ENCODE measurements at places on chromosomes 11 and 22. TPM values are rescaled to one million over a fixed set of nuclear protein-coding genes. Genes with fewer than 3 reads are reported as not detected.

Gene ABTB2
- 28.4 TPM for total RNA-seq

Gene IFTAP
- total RNA-seq, result 13.3 TPM

Gene UBQLNL
- total RNA-seq, result not detected

Gene FAM181B
- total RNA-seq, result 0.04 TPM

Gene CHADL
- total RNA-seq, result not detected

Gene GGA1
- 24.1 TPM for total RNA-seq

Gene BAIAP2L2
- 7.4 TPM for total RNA-seq

Gene TREH
- total RNA-seq, result not detected

Gene ELMOD1
- total RNA-seq, result 0.36 TPM

Gene ART1
- total RNA-seq, result not detected

Gene KCNJ11
- 3.7 TPM for total RNA-seq

Gene FOSL1
- total RNA-seq, result 130 TPM

Gene JHY
- total RNA-seq, result 3.1 TPM

Gene LMO1
- total RNA-seq, result 3.3 TPM

Gene ANO5
- total RNA-seq, result 1.9 TPM

Gene ADORA2A
- total RNA-seq, result 0.54 TPM

Gene NOX4
- not detected for total RNA-seq

Gene SLC22A6
- not detected for total RNA-seq

Gene IGLL5
- total RNA-seq, result not detected

Gene POTEH
- total RNA-seq, result not detected

Gene SLC25A18
- 0.45 TPM for total RNA-seq

Gene LYVE1
- total RNA-seq, result 0.20 TPM

Gene MRGPRX3
- not detected for total RNA-seq

Gene SNX32
- 0.09 TPM for total RNA-seq

Gene FGF4
- not detected for total RNA-seq

Gene OR51I1
- total RNA-seq, result not detected

Gene GCAT
- total RNA-seq, result 3.3 TPM
